ENCODE measurements at places on chromosomes 5 and 9.

DNA sequence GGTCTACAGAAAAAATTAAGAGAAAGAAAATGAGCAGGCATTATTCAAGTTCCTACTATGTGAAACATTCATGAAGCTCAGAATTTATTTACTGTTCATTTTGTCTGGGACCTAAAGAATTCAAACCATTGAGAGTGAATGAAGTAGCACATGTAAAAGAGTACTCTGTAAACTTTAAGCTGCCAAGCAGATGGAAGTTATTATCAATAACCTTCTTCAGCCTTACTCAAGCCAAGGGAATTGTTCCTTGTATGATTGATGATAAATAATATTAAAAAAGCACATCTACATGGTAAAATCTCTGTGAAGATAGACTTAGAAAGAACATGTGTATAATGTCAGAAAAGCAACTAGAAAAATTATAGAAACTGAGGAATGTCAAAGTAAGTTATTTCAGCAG, 17.8 kb upstream of the GLIS3 start:
- DNase-seq: no peak

DNA sequence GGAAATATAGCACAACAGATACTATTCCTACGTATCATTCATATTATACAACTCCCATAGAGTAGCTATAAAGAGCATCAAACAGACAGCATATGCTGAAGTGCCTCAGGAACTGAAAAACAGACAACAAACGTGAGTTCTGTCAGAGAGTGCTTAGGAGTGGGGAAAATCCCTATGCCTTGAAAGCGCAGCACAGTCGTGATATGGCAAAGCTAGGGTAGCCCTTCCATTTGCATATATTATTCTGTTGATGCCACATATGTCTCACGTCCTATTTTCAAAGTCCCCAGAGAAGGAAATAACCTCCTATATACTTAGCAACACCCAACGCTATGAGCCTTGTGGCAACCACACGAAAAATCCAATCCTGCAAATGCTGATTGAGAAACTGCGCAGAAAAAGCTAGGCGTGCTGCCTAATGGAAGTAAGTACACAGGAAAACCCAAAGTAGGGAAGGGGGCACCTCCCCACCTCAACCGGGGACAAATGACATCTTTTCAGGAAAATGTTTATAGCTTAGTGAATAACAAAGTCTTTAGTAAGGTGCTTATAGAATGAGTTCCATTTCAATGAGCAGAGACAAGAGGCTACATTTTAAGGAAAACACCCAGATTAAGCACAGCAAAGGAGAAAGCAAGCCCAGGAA, 105.1 kb downstream of the MED10 start:
- DNase-seq: no peak

GRCh38 chr9:94002316-94003140, 47.4 kb upstream of the BARX1 start:
- DNase-seq: no peak

DNA sequence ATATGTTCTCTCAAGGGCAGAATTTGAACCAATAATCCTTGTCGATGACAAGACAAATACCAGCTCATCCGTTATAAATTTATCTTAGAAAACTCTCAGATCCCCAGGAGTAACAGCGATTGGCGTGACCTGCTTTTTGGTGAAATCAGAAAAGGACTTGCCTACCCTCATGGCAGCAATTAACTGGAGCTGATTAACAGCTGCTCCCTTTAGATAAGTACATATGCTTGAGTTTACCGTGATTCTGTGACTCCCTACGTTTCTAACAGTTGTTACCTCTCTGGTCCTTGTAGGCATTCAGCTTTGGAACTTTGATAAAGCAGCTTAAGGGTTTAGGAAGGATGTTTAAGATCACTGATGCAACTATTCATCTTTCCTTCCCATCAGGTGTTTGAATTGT, 2.6 kb downstream of the INVS start:
- DNase-seq: no peak

GRCh38 chr5:101995585-101995984, 300.5 kb downstream of the SLCO4C1 start:
- no peak for DNase-seq

GRCh38 chr9:81798606-81799005, 109.3 kb upstream of the TLE1 start:
- DNase-seq: no peak

- no peak for DNase-seq
Observed at GRCh38 chr5:110268283-110268682, 458.2 kb downstream of the TMEM232 start.

DNA sequence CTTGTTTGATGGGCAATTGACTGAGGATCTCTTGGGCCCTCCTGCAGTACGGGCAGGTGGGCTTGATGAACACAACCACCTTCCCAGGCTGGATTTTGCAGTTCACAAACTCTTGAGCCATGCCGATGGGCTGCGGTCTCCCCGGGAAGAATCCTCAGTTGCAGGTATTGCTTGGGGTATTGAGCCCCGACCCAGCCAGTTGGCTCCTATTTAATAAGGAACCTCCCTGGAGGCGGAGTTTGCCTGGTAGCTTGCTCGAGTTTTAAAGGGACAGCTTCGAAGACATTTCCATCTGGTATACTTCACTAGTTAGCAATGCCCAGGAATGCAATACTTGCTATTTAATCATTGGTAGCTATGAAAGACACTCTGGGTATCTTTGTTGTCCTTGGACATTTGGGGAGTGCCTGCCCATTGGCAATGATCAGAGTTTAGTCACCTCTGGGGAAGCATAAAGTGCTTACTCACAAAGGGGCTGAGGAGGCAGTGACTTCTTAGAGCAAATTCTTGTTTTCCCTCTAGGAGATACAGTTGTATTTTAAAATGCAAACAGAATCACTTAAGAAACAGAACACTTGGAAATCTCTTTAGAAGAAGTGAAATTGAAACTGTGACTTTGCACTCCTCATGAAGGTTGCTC, at the start of gene GLRX:
Gene GLRX, minus strand, starts transcription at position 185 of the 640 bp plus-strand sequence. Its CDS starts 64 bp downstream, at position 121.
- DNase-seq: peak; percentile 53

- no peak for DNase-seq
Observed at GRCh38 chr5:128870923-128871322, 94.4 kb upstream of the SLC27A6 start.

- no peak for DNase-seq
Observed at GRCh38 chr5:39774605-39775004, 349.8 kb upstream of the DAB2 start.

GRCh38 chr5:154722936-154723335, 32.2 kb upstream of the LARP1 start:
- no peak for DNase-seq

DNA sequence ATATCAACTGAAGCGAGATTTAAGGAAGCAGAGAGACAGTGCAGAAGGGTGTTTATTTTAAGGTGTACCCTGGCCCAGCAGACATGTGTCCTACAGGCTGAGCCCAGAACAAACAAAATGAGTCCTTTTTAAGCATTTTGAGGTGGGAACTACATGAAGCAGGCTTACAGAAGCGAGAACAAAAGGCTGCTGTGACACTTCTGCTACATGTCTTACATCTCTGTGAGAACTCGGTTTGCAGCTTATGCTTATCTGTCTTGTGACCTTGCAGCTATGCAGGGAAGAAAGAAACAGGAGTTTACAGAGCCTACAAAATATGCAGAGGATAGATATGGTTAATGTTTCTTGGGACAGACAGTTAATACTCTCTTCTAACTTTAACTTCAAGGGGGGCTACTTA, 295.9 kb downstream of the CEMIP2 start:
- DNase-seq: no peak

- DNase-seq: no peak
Observed at GRCh38 chr9:136149337-136149736, 30.7 kb upstream of the TMEM250 start.

DNA sequence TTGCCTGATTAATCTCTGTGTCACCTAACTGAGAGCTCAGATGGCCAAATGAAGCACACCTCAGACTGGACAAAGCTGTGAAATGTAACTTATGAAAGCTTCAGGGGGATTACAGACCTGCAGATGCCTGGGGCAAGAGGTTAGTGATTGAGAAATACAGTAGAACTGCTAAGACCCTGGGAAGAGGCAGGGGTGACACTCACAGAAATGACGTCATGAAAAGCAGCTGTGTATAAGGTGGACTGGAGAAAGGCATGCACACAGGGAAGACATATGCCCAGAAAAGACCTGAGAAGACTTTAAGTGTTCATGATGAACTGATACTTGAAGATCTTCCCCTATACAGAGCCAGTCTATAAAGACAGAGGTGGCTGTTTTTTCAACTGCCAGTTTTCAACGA, 49.3 kb upstream of the SPTLC1 start:
- no peak for DNase-seq

GRCh38 chr5:59593439-59594007, 300.0 kb downstream of the PDE4D start:
- DNase-seq: no peak

DNA sequence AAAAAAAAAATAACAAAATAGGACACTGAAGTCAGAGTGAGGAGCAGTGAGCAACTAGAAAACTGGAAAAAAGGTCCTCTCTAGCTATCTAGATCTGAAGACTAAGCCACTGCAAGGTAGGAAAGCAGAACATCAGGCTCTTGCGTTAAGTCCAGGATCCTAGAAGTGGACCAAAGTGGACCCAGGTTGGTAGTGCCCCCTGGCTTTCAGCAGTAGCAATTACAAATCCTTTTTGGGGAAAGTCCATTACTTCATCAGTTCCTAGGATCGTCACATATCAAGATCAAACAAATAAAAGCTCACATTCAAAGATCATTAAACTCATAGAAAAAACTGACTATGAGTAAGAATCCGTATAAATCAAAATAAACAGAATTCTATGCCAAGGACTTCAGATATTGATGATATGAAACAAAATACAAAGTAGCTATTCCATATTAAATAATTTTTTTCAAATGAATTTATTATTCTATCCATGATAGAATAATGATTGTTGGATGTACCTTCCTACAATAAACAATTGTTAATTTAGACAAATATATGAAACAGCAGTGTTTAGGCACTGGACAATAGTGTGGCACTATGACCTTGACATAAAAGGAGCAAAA, 6.5 kb upstream of the RICTOR start:
- DNase-seq: no peak

DNA sequence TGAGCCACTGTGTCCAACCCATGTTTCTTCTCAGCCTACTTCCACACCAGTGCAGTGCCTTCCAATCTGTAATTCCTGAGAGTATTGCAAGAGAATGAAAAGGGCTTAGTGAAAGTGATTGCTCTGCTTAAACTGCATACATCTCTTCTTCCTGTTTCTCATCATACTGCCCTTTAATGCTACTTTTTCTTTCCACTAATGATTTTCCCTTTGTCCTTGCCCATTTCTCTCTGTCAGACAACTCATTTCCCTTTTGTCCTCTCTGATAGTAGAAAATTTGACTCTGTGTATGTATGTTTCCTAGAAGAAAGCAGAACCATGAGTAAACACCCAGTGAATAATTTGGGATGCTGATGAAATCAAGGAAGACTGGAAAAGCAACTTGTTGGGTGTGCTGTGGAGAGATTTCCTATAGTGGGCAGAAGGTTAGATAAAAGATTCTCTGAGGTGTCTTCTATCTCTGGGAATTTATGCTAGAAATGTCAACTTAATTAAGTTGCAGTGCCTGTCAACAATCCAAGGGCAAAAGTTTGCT, 102.2 kb upstream of the CHD1 start:
- DNase-seq: no peak

GRCh38 chr9:135718616-135719015, 16.6 kb downstream of the KCNT1 start:
- DNase-seq: no peak

DNA sequence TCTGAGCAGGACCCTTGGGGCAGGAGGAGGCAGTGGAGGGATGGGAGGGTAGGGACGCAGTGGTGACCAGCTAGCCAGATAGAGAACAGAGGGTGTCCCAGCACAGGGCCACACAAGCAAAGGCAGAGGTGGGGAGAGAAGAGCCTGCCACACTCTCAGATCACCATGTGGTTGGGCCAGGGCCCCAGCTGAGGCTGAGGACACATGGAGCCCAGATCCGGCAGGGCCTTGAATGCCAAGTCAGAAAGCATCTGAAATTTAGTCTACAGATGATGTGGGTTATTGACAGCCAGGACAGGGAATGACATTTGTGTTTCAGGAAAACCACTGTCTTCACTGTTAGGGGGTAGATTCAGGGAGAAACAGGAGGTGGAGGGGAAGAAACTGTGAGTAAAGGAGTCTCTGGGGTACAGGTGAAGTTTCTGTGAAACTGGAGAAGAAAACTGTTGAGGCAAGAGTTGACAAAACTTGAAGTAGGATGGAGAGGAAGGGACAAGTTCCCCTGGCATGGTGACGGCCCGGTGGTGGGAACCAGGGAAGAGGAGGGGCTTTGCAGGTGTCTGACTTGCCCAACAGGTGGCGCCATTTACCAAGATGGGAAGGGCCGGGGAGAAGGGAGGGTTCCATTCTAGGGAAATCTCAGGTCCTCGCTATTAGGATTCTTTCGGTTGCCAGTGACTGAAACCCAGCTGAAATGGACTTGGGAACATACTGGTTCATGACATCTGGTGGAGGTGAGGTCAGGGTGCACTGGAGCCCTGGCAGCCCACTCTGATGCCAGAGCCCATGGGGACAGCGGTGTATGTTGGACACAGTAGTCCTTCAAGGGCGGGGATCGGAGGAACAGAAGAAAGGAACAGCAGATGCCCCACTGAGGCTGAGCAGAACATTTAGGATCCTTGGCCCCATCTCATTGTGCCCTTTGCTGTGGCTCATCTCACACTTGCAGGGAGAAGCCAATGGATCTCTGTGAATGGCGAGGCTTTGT, 100.1 kb downstream of the KCNIP1 start:
- no peak for DNase-seq

DNA sequence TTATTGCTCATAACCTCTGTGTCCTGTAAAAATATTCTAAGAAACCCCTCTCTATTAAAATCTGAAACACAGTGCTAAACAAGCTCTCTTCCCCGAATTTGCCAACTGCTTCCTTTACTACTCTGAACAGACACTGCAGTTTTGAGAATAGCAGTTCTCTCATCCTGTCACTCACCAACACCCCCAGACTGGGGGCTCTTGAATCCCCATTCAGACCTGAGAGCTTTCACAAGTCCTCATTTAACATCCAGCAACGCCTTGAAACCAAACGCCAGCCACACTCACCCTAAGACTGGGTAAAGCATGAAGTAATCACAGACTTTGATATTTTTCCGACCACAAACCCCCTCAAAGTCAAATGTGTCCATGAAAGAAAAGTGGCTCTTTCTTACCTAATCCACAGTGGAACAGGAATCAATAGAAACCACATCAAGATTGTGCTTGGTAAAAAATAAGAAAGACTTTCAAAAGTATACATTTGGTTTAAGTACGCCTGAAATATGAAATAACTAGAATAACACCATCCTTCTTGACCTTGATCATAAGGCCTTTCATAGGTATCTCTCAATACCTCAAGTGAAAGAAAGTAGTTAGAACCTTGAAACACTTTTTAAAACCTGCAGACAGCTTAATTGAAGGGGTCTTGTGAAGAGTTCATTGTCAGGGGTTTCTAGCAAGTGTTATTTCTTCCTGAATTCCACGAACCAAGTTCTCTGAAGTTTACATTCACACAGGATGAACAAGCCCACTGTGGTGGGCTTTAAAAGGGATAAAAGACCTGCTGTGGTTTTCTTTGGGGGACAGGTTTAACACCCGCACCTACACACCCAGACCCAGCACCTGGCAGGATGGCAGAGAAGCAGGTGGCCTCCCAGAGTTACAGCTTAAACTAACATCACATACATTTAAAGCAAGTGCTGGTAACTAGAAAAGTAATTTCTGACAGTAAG, 412.6 kb downstream of the MLLT3 start:
- DNase-seq: no peak

Measured in effector CD4-positive, alpha-beta T cell (primary cell).